Kasumi-1 (cell line): ENCODE measurements at places on chromosomes 11 and 22.

DNA sequence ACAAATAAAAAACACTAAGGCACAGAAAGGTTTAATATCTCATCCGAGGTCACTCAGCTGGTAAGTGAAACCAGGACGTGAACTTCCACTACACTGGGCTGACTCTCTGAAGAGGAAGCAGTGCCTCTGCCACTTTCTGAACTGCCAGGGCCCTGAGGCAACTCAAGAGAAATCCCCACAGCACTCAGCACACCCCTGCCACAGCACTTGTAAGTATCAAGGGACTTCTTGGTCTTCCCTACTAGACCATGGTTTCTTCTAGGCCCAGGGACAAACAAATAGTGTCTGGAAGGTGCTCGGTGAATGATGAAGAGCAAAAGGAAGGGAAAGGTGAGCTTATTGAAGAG, 49.7 kb downstream of the RPL27A start:
- DNase-seq = no peak

DNA sequence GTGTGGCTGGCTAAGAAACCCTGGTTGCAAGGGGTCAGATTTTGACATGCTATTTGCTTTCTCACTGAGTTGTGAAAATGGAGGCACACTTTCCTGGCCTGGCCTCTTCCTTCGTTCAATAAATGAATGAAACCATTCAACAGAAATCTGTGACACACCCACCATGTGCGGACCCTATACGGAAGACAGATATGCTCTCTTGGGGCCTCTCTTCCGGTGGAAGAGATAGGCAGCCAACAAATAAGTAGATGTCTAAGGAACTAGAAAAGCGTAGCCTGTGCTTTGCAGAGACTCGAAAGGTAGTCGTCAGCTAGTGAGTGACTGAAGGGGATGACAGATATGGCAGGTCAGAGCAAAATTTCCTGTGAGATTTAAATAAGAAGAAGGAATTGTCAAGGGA, 5.3 kb downstream of the KCNQ1OT1 start:
- DNase-seq = no peak

DNA sequence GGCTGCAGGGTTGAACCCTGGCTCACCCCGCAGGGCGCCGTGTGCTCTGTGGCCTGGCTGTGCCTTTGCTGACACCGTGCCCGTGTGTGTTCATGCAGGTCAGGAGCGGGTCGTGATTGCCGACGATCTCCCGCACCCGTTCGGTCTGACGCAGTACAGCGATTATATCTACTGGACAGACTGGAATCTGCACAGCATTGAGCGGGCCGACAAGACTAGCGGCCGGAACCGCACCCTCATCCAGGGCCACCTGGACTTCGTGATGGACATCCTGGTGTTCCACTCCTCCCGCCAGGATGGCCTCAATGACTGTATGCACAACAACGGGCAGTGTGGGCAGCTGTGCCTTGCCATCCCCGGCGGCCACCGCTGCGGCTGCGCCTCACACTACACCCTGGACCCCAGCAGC, 47.0 kb upstream of the PPP6R3 start:
- DNase-seq = no peak

DNA sequence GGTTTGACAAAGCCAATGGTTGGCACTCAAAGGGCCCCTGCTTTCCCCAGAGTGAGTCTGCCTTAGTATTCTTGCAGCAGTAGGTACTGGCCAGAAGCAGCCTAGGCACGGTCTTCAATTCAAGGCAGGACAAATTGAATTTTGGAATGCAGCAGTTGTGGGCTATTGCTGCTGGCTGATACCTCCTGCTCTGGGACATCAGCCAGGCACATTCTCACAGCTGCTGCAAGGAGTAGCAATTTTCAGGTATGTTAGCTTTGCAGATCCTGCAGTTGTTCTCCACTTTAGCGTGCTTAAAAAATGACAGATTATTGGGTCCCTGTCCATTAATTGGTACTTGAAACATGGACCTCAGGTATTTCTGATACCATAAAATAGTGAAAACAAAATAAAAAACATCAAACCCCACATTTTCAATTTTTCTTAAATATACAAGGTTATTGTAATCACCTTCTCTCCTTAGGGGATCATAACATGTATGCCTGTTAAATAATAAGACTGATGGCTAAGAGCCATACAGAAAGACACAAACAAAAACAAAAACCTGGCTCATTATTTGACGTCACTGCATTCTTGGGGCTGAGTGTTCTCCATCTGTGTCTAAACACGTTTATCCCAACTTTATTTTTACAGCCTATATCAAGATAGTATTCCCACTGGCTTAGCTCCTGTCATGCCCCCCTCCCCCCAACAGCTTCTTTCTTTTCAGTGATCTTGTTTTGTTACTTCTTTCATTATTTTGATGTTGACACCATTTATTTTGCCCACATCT, 85.1 kb upstream of the CARD18 start:
- no peak for DNase-seq

GRCh38 chr11:74479732-74480123, 12.4 kb upstream of the KCNE3 start:
- DNase-seq = no peak

DNA sequence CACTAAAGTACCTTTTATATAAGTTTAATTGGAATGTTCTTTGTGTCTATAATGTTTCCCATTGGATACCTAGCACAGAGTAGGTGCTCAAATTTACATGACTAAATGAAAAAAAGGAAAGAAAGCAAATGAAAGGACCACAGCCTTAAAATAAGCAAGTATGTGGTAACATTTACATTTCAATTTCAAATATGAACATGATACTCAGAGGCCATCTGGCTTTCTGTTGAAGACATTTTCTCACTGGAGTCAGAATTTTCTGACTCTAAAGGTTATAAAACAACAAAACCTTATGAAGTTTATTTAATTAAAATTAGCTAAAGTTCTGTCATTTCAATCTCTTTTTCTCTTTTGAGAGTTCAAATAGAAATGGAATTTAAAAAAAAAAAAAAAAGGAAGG, 904 bp upstream of the ANGPTL5 start:
- no peak for DNase-seq

DNA sequence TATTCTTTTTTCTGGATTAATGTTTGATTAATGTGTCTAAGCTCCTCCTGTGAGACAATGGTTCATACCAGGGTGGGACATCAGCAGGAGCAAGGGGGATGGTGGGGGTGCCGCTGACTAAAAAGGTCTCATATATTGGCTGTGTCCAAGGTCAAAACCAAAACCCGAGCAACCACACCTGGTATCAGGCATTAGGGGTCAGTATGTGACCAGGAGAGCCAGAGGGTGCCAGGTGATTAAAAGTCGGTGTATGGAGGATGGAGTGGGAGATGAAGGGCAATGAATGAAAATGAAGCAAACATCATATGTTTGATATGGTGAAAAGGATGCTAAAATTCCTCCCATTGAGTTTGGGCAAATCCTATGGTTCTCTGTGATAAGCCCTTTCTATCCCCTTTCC, 118.0 kb downstream of the MIAT start:
- DNase-seq = no peak

DNA sequence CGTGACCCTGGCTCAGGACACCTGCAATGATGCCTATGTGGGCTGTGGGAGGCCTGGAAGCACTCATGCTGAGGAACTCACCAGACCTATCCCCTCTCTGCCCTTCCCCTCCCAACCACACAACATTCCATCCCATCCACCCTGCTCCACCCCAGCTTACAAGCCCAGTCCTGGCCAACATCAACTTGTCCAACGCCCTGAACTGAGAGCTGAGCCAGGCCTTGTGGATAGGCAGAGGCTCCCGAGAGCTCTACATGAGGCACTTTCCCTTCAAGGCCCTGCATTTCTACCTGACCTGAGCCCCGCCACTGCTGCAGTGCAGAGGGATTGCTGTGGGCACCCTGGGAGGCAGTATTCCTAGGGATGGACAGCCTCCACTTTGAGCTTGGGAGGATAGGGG, 112.4 kb downstream of the PDE2A start:
- DNase-seq = no peak

DNA sequence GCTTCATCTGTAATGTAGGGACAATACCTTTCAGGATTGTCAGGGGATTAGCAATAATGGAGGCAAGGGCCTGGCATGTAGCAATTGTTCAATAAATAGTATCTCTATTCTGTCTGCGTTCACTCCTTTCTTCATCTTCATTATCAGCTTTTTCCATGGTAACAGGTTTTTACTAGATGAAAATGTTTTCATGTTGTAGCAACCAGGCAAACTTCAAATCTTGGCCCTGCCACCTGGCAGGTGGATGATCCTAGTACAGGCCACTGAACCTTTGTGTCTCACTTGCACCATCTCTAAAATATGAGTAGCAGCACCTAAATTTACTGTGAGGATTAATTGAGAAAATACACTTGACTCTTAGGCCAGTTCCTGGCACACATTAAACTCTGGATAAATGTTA, 83.4 kb downstream of the SWAP70 start:
- DNase-seq = no peak

GRCh38 chr11:61489833-61490721, 18.5 kb upstream of the LRRC10B start:
- DNase-seq = no peak

DNA sequence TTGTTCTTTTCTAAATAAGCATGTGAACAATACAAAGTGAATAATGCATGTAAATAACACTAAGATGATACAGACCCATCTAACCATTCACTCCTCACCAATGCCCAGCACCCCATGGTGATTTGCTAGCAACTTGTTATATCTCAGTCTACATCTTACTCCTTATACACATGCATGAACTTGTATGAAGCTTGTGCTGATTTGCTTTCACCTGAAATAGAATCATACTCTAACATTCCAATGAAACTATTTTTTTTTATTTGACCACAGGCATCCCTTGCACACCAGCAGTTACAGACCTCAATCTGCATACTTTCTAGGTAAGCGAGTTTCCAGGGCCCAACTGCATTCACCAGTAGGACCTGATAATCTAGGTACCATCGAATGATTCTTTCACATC, 873.6 kb downstream of the OPCML start:
- DNase-seq = no peak

- DNase-seq = no peak
Observed at GRCh38 chr22:26624803-26625202, 3.0 kb downstream of the CRYBA4 start.

- DNase-seq = no peak
Observed at GRCh38 chr22:27792452-27793161, 8.9 kb downstream of the MN1 start.

DNA sequence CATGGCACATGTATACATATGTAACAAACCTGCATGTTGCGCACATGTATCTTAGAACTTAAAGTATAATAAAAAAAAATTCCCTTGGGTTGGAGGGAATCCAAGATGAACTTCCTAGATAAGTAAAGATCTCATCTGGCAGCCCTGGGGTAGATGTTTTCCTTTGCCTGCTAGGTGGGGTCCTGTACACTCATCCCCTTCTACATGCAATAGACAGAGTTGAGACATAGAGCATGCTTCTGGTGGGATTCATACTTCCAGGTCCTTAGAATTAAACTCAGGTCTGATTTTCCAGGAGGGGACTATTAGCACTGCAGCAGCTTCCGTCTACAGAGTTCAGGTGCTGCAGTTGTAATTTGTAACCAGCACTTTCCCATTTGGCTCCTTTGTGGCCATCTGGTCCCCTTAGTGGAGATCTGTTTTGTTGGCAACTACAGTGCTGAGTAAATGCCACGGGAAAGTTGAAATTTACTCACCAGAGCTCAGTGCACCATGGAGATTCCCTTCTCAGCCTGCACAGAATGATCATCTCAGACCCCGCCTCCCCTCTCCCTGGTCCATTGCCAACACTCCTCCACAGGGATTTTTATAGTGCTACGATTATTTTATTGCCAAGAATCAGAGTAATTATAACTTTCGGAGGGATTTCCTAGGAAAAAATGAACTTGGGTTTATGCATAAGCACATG, 220.1 kb upstream of the E2F8 start:
- DNase-seq = no peak

DNA sequence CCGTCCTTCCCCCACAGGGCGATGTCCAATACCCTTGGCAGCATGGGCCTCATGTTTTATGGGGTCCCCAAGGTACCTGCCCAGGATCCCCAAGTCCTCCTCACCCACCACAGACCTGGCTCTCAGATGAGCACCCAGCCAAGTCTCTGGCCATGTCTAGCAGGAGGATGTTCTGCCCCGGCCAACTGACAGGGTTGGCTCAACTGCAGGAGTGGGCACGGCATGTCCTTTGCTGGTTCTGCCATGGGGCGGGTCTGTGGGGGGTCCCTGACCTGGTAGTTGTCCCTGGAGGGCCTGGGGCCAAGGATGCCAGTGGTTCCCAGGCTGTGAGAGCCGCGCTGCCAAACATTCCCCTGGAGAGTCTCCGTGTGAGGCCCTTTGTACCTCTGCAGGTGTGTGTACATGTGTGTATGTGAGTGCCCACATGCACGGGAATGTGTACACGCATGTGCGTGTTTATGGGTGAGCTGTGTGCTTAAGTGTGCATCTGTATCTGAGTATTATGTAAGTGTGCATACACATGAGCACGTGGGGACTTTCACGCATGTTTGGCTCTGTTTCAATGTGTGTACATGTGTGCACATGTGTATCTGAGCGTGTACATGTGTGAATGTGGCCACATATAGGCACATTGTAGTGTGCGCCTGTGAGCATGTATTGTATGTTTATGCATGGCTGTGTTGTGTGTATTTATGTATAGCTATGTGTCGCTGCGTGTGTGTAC, 85.5 kb downstream of the KCNQ1 start:
- no peak for DNase-seq

- no peak for DNase-seq
Observed at GRCh38 chr11:86948733-86949132, 6.5 kb downstream of the FZD4 start.

DNA sequence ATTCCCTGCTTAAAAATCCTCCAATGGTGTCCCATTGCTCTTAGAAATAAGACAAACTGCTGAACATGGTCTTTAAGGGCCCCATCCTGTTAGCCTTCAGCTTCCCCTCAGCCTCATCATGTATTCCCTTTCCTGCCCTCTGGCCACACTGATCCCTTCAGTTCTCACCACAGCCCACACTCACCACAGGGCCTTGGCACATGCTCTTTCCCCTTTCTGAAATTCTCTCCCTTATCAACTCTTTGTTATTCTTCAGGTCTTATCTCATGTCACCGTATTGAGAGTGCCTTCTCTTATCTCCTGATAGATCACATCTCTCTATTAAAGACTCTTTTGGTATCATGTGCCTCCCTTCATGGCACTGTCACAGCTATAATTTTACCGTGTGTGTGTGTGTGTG, 167.8 kb upstream of the MPPED2 start:
- DNase-seq = no peak

DNA sequence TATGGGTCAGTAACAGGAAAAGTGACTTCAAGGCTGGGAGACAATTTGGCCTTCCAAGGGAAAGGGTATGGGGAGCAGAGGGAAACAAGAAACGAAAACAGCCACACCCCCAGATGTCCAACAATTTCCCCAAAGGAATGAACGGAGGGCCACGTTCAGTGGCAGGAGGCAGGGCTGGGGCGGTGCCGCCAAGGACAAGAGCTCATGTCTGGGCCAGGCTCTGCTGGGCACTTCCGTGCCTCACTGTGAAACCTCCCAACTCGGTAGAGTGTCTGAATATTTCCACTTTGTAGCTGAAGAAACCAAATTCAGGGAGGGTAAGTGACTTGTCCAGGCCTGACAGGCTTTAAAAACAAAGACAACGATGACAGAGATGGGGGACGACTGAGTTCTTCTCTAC, 11.9 kb downstream of the IFT27 start:
- no peak for DNase-seq
